Mesenteric fat pad (tissue), 1 donor: ENCODE measurements at places on chromosomes 3 and 15.
A peak's percentile ranks its signal among the peaks of the same experiment; 100 is the strongest.

GRCh38 chr3:66473181-66473580, 27.6 kb downstream of the LRIG1 start:
- no peak for DNase-seq

- DNase-seq: no peak
Observed at GRCh38 chr3:196837819-196838420, 29.8 kb upstream of the SENP5 start.

DNA sequence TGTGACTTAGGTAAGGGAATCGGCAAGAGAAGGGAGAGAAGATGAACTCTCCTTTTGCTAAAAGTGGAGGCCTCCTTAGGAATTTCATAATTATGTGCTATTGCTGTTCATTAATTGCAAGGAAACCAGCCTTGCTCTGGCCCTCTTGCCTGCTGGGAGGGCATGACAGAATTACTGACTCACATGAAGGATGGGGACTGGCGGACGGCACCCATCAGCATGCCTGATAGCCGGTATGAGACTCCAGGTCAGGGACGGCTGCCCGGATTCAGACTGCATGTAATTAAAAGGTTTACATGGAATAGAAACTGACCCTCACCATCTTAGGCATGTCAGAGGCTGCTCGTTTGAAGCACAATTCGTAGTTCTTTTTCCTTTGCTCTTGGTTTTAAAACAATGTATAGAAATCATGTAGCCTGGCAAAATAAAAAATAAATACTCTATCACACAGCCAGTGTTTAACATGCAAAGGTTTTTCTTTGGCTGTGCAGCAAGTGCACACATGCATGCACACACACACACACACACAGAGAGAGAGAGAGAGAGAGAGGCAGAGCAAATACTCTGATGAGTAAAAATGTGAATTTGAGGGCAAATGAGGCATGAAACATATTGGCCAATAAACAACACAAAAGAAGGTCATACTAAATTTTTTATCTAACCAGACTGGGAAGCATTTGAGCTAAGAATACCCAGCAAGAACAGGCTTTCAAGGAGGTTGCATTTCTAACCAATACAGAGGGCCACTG, 82.7 kb downstream of the FOXB1 start:
- DNase-seq: no peak

- DNase-seq: no peak
Observed at GRCh38 chr3:138124706-138125355, 7.4 kb downstream of the A4GNT start.

GRCh38 chr15:28943146-28943545, 57.4 kb downstream of the APBA2 start:
- peak; percentile 71 for DNase-seq

DNA sequence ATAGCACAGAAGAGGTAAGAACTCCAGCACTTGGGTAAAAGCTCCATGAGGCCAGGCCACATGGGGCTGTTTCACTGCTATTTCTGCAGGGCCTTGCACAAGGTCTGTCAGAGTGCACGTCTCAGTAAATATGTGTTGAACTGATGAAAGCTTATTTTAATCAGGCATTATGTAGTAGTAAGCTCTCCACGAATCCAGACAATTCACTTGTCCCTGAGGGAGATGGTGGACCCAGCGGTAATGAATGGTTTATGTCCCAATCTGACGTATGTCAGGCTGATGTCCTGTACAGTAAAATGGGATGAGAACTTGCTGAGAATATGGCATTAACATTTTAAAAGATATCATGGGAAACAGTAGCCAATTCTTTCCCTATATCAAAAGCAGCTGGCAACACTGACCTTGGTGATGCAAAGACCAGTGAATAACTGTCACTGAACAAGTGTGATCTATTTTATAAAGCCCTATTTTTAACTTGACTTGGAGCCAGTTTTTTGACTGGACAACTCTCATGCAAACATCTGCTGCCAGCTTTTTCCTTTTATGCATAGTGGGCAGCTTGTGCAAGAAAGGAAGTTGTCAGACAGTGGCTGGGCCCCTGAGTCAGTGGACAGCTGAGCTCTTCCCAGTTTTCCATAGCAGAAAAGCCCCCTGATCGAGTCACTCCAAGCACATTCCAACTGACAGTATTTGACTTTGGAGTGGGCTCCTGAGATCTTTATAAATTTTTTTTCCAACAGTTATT, 519.8 kb upstream of the MDFIC2 start:
- DNase-seq: no peak
